ENCODE measurements at places on chromosomes 1 and 21.

DNA sequence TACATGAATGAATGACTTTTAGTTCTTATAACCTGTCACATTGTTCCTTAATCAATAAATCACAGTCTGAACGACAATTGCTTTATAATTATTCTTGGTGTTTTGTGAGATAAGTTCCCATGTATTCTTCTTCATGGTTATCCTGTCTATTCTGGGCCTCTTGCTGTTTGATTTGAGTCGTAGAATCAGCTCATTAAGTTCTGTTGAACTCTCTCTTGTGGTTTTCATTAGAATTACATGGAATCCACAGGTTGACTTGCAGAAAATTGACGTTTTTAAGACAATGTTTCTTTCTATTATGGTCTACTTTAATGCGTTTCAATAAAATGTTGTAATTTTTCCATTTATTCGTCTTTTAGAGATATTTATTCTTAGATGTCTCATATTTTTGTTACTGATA is 4.0 kb upstream of the LCE1A start:
- no peak for DNase-seq

DNA sequence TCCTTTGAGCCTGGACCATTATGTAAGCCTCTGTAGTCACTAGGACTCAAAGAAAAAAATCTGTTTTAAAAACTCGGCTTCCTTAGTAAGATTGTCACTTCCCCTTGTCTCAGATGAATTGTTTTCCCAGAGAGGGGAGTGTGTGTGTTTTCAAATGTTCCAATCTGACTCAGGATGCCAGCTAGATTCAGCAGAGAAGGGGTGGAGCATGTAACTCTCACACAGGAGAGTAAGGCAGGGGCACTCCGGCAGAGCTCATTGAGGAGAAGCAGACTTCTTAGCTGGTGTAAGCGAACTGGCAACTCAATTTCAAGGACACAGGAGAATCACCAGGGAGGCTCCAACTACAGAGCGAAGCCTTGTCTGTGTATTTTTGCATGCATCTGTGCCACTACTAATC is 623.2 kb downstream of the LMO4 start:
- DNase-seq: no peak

- no peak for DNase-seq
These were observed 281.0 kb upstream of the RUNX1 start for GRCh38 chr21:35329940-35330660.

DNA sequence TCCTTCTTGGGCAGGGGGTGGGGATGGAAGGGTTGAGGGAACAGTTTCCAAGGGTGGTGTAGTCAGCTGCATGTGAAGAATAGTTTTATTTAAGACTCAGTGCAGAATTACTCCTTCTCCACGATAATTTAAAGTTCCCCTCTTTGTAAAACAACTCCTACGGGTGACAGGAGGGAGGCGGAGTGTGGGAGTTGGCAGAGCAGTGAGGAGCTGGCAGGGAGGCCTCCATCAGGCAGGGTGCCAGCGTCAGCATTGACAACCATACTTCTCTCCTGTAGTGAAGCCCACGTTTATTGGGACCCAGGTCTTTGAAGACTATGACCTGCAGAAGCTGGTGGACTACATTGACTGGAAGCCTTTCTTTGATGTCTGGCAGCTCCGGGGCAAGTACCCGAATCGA is 93.8 kb downstream of the MTR start:
- no peak for DNase-seq

- no peak for DNase-seq
These were observed 16.0 kb downstream of the HAO2 start for GRCh38 chr1:119384591-119384990.

DNA sequence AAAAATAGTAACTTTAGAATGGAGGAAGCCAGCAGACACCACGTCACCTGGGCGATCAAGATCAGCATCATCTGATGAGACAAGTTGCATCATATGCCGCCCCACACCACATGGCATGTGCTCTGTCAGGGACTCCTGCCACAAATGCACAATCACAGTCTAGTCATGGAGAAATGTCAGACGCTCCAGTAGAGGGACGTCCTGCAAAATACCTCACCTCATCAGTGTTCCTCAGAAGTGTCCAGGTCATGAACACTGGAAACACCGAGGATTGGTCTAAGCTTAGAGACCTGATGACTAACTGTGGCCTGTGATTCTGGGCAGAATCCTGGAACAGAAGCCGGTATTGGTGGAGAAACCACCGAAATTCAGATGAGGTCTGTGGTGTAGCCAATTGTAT is 14.3 kb downstream of the ADARB1 start:
- DNase-seq: no peak

DNA sequence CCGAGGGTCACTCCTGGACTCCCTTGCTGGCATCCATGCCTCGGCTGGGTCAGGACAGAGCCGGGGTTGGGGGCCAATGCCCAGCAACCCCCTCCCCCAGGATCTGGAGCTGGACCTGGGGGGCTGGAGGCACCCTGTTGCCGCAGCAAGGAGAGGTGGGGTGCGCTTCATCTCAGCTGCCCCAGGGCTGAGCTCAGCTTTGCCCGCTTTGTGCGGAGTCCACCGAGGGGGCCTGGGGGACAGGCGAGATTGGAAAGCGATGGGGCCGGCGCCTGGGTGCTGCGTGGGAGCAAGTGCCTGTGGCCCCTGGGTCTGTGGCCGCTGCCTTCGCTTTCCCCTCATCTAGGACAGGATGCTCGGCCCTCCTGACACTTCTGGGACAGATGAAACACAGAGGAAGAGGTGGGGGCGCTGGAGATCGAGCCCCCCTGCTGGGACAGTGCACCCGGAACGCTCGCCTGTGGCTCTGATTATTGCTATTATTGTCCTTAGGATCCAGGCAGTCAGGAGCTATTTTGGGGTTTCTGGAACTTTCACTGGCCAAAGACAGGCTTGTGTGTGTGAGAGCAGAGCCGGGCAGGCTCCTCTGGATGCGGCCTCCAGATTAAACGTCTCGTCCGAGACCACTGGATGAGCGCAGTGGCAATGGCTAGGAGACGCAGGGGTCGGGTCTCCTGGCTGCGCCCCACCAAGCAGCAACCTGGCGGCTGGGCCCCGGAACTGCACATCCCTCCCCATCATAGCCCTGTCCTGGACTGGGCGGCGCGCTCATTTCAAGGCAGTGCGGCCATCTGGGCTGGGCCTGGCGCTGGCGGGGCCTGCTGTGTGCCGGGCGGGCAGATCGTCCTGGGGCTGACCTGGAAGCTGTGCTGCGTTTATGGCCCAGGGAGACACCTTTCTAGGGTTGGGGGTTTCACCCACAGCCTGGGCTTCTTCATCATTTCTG is 13.8 kb downstream of the PRDM16 start:
- no peak for DNase-seq

GRCh38 chr21:26374817-26375216 is 198.3 kb downstream of the CYYR1 start:
- DNase-seq: no peak

DNA sequence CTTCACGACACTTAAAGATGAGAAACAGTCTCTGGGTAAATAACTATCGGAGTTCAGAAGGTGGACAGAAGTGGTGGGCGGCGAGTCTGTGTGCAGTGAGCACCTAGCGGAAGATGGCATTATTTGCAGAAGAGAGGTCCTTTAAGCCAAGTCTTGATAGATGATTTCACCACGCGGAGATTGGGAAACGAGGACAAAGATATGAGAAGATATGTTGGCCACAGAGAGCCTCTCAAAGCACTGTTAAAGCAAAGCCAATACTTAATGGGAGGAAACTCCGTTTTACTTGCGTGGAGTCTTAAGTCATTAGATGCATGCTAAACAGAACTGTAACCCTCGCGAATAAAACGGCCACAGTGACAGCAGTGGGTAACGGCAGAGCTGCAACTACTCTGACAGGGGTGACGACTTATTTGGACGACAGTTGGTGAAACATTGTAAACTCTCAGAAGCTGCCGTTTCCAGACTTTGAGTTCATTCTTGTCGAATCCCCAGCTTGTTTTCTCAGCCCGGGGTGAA is 577 bp upstream of the CEP350 start:
- peak; percentile 23 for DNase-seq

DNA sequence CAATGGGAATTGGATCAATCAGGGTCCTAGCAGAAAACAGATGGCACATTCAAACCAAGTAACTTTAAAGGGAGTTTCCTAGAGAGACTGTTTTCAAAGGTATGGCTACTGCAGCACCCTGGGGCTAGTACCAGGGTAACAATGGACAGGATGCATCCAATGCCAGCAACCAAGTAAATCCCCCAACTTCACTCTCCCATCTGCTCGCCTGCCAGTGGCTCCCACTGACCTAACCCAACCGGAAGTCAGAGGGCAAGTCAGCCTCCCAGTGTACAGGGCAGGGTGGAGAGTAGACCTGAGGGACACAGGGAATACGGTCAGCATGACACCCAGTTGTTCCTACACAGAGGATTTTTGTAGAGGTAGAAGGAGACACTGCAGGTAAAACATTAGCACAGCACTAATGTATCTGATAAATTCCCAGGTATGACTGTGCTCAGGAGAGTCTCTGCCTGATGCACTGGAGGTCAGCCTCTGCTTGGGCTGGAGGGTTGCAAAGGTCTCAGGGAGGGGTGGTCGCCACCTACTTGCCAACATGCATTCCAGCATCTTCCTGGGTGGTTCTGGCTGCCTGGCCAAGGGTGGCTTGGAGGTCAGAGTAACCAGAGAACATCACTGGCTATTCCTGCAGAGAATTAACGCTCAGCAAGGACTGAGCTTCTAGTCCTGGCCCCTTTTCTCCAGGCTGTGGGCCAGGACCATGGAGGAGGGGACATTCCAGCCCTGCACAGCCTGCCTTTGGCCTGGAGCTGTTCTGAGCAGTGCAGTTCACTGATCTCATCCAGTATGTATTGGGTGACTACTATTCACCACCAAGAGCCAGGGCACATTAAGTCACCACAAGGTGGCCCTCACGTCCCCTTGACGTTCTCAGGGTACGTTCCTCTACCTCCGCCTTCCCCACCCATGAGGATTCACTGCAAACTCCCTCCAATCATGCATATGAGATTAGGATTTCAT is 5.1 kb upstream of the GJA4 start:
- no peak for DNase-seq

- no peak for DNase-seq
These were observed 205.7 kb upstream of the PTBP2 start for GRCh38 chr1:96515925-96516324.

- no peak for DNase-seq
These were observed 104.0 kb upstream of the PPM1J start for GRCh38 chr1:112818990-112819689.

GRCh38 chr1:89098857-89099256 is 27.1 kb downstream of the GBP2 start:
- no peak for DNase-seq

DNA sequence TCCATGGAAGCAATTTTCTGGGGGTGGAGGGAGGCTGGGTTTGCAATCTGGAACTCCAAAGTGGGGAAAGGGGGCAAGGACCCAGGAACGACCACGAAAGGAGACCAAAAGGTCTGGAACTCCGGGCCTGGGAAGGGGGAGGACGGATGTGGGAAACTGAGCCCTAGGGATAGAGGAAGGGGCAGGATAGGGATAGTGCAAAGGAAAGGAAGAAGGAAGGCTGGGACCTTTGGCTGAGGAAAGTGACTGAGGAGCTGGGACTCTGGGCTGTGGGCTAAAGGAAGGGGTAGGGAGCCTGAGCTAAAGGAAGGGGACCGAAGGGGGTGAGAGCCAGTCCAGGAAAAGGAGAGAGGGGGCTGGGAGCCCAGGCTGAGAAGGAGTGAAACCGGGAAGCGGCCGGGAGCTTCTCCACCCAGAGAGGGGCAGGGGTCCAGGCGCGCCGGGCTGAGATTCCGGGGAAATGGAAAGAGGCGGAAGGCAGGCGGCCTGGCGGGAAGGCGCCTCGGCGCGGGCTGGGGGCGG is 395 bp downstream of the SLC9A1 start:
- no peak for DNase-seq

DNA sequence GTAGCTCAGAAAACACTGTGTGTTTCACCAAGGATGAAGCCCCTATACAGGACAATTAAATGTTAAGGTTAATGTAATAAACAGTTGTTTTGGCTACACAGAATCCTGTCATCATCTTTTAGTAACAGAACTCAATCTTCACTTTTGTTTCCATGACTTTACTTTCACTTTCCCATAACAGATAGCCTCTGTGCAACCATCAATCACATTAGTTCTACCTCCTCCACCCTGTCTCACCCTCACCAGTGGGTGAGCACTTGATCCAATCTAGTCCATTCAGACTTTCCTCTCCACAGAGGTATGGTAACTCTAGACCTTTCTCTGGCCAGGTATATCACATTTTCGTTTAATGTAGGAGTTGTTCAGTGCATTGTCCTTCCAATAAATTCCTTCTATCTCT is 1018.5 kb downstream of the ADGRL2 start:
- no peak for DNase-seq

- DNase-seq: no peak
These were observed 36.5 kb upstream of the AGBL4 start for GRCh38 chr1:50060279-50060678.

GRCh38 chr21:43600642-43601402 is 58.5 kb downstream of the HSF2BP start:
- no peak for DNase-seq

GRCh38 chr1:167973832-167974231 is 37.0 kb upstream of the MPC2 start:
- DNase-seq: no peak

DNA sequence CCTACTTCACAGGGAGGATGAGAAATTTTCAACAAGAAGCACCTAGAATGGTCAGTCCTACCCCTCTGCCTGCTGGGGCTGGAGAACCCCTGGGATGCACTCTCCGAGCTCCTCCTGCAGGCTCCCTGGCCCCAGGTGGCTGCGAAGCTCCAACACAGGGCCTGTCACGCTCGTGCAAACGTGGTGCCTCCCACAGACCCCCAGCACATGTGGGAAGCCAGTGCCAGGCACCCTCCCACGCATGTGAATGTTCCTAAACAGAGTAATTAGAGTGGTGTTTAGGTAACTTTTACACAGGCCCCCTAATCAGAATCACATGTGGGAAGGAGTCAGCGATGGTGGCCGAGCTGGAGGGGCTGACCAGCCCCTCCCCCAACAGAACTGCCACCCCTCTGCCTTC is 28.4 kb downstream of the GLIS1 start:
- no peak for DNase-seq

DNA sequence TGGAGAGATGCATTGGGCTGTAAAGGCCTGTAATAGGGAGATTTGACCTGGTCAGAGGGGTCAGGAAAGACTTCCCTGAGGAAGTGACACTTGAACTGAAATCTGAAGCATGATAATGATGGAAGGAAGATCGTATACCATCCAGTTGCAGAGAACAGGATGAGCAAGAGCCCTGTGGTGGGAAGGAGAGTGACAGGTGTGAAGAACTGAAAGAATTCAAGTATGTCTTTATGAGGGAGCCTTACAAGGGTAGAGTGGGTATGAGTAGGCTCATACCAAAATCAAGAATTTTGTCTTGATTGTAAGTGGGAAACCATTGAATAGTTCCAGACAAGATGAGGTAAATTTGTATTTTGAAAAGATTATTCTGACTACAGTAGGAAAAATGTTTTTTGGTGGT is 129.4 kb downstream of the RASAL2 start:
- DNase-seq: no peak

GRCh38 chr1:167668108-167668507 is 38.1 kb downstream of the RCSD1 start:
- no peak for DNase-seq

Measured in effector CD8-positive, alpha-beta T cell (primary cell).